ENCODE measurements at places on chromosomes 2 and 18.

GRCh38 chr18:7601936-7602335, 34.8 kb downstream of the PTPRM start:
- DNase-seq = no peak

- no peak for DNase-seq
These were observed 55.4 kb upstream of the NCOA1 start for GRCh38 chr2:24435391-24436316.

DNA sequence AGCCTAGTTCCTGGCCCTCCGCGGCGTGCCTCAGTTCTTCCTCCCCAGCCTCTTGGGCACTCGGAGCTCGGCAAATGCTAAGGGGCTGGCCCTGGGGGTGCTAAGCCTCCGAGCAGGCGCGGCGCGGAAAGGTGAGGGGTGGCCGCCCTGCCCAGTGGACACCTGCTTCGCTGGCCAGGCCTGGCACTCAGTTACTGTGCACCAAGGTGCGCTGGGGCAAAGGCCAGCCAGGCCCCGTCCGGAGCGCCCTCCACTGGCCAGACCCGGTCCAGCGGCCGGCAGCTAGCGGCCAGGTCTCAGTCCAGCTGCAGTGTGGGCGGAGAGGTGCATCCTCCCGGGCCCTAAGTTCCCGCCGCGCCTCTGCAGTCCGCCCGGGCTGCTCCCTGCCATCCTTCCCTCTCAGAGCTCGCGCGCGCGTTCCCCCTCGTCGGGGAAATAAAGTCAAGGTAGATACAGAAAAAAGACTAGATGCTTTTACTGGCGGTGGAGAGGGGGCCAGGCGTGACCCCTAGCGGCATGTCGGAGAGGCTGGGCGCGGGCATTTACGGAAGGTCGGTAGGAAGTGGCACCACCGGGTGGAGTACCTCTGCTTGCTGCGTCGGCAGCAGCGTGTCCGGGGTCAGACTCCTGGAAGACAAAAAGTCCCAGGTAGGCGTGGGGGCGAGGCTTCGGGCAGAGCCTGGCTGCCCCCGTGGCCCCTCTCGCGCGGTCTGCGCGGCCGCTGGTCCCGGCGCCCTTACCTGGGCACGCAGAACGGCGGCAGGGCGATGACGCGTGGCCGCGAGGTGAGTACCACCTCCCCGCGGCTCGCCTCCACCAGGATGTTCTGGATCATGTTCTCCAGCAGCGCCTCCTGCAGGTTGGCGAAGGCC, 9.4 kb upstream of the CRYBA2 start:
- DNase-seq = no peak

DNA sequence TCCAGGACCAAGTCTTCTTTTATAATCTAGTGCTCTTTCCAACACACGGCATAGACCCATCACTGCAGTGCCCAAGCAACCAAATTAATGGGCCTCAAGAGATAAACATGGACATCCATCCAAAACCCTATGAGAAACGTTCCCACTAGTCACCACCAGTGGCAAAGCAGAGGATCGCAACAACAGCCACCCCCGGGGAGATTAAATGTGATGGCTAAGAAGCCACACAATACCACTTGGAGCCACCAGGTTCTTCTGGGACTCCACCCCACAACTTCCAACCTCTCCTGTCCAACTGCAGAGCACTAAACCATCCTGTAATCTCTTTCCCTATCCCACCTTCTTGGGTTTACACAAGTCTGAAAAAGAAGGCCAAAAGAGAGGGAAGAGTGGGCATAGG, 123.8 kb downstream of the BCL11A start:
- no peak for DNase-seq

DNA sequence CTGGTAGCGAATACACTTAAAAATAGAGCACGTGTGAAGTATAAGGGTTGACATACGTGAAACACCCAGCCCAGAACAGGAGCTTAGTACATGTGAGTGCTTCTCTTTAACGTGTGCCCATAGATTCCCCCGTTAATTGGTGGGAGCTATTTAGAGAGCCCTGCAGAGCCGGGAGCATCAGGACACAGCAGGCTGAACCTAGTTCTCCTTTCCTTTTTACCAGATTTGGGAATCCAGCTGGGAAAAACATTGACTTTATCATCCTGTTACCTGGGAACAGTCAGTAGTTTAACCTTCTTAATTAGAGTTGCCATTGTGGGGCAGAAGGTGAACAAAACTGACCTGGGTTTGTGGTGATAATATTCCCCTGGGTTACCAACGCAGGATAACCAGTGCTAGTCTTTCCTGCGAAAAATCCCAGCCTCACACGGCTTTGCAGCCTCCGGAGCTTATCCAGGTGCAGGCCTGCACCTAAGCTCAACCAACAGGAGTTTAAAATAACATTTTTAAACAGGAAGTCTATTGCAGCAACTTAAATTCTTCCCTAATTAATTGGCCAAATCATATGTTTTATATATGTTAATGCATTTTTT, 78.1 kb upstream of the SPTBN1 start:
- no peak for DNase-seq

- no peak for DNase-seq
These were observed 16.4 kb upstream of the IL1RL1 start for GRCh38 chr2:102294802-102295489.

DNA sequence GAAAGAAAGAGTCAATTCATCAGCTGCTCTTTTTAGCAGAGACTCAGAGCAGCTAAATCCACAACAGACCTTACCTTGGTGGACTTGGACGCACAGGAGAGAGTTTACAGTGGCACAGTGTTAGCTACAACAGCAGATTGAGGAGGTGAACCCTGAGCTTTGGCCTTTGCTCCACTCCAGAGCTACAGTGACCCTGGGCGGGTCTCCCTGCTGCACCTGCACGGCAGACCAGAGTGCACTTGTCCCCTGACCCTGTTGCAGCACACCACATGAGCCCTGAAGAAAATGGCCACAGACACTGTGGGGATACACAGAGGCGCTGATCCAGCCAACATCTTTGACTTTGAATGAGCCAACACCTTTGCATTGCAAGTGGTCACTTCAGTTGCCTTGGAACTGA, 11.0 kb downstream of the SLC19A3 start:
- DNase-seq = no peak

All from stimulated activated CD8-positive, alpha-beta memory T cell treated with anti-CD3 and anti-CD28 coated beads, Interleukin-7, amount 100 ng/mL, for 24 hours (primary cell).